Aortic smooth muscle cell (primary cell): ENCODE measurements at places on chromosomes 7 and 10. TPM values are rescaled to one million over a fixed set of nuclear protein-coding genes. Genes with fewer than 3 reads are reported as not detected.

Gene CCL24
- total RNA-seq, result not detected in 2 replicates

Gene PRR15
- total RNA-seq, result 0.19 TPM in 1 of 2 replicates, not detected in the other

Gene ZNF853
- total RNA-seq, result 0.06 and 0.13 TPM in 2 replicates

Gene GSTO2
- total RNA-seq, result 3.4 and 3.6 TPM in 2 replicates

Gene AKR1E2
- 5.0 and 5.4 TPM in 2 replicates for total RNA-seq

Gene NEUROG3
- total RNA-seq, result not detected in 2 replicates

Gene COBL
- not detected in 2 replicates for total RNA-seq

Gene MSS51
- total RNA-seq, result 1.1 and 1.2 TPM in 2 replicates

Gene COL28A1
- 0.06 and 0.13 TPM in 2 replicates for total RNA-seq

Gene FAM25C
- not detected in 2 replicates for total RNA-seq

Gene AKR1C2
- 30.5 and 71.3 TPM in 2 replicates for total RNA-seq

Gene CFTR
- total RNA-seq, result not detected in 2 replicates
